ENCODE measurements at places on chromosomes 3 and 15.

DNA sequence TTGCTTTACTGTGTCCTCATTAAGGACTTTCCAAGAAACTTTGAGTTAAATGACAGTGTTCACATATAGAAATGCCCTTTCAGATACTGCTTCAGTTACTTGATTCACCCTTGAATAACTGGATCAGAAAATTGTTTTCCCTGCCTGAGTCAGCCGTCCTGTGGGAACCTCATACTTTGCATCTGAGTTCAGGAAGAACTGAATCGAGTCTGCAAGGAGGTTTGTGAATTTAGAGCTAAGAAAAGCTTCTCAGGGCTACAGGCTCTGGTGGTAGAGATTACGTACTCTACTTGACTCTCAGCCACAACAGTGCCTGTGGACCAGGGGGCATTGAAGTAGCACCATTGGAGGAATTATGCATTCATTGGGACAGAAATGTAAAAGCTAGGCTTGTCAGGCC lies 252.4 kb upstream of the C2CD4B start:
- DNase-seq: no peak

- no peak for DNase-seq
These were observed 1337.1 kb downstream of the ROBO1 start for GRCh38 chr3:78430741-78431140.

- peak; percentile 54 for DNase-seq
These were observed at the start of gene TTLL3 for GRCh38 chr3:9809615-9810432. TTLL3 (plus strand) TSS chr3:9810262; CDS start chr3:9810662, 400 bp downstream.

DNA sequence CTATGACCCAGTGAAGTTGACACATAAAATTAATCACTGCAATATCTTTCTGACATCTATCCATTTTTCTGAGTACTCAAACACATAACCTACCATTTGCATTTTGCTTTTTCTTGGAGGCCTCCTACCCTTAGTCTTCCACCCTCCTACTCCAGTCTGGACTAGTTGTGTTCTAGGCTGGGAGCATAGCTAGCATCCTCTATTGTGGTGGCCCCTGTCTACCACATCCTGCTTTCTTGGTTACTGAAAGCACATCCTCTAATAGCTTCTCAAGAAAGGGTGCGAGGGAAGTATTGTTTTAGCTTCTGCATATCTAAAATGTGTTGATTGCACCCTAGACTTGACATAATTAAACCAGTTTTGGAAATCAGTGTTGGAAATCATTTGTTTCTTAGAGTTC lies 176.5 kb downstream of the THSD4 start:
- DNase-seq: no peak

- DNase-seq: no peak
These were observed 46.2 kb downstream of the NRG4 start for GRCh38 chr15:75966073-75966472.

- DNase-seq: no peak
These were observed 145.0 kb downstream of the ATP10A start for GRCh38 chr15:25718169-25718536.

DNA sequence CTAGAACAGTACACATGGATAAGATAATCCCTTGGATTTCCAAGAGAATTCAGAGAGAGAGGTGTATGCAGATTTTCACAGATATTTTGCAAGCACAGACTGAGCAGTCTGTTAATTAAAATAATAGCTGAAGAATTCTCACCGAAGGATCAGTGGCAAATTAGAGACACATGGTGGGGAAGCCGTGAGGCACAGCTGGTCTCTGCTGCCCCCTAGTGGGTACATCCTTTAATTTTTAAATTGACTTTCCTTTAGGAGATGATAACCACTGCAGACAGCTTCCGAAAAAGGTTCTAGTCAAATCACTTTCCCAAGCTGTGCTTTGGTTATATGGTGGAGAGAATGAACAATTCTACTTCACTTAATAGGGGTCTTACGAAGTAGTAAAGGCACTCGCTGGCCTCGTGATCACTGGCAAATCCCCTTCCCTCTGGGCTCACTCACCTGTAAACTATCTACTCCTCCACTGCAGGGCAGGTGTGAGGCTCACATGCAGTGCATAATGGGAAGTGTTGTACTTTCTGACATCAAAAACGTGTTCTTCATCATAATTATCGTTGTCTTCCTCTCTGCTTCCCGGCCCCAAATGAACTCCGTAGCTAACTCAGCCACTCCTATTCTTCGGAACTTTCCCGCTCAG lies 19.5 kb downstream of the MESD start:
- peak; percentile 48 for DNase-seq

DNA sequence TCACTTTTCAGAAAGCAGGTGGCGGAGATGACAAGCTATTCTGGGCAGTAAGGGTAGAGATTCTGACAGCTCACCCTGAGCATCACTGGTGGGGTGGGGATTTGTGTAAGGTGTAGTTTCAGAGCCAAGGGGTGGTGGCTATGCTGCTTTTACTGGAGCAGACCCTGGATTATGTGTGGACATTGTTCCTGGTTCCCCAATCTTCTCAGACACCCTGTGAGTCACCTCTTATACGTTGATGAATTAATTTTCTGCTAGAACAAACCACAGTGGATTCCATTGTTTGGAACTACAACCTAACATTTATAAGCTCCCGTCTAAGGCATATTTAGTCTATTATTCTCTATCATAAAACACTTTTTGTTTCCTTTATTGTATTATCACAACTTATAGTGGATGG lies 169.5 kb upstream of the COL8A1 start:
- no peak for DNase-seq

GRCh38 chr3:51057121-51057520 lies 328.0 kb upstream of the MANF start:
- DNase-seq: no peak

- no peak for DNase-seq
These were observed at the start of gene TRAK1 for GRCh38 chr3:42090973-42091731. TRAK1 (plus strand) TSS chr3:42091357; CDS start chr3:42091470, 113 bp downstream.

- DNase-seq: no peak
These were observed 9.9 kb upstream of the PAQR9 start for GRCh38 chr3:142973217-142974009.

GRCh38 chr3:114400371-114400770 lies 106.5 kb downstream of the TIGIT start:
- no peak for DNase-seq

DNA sequence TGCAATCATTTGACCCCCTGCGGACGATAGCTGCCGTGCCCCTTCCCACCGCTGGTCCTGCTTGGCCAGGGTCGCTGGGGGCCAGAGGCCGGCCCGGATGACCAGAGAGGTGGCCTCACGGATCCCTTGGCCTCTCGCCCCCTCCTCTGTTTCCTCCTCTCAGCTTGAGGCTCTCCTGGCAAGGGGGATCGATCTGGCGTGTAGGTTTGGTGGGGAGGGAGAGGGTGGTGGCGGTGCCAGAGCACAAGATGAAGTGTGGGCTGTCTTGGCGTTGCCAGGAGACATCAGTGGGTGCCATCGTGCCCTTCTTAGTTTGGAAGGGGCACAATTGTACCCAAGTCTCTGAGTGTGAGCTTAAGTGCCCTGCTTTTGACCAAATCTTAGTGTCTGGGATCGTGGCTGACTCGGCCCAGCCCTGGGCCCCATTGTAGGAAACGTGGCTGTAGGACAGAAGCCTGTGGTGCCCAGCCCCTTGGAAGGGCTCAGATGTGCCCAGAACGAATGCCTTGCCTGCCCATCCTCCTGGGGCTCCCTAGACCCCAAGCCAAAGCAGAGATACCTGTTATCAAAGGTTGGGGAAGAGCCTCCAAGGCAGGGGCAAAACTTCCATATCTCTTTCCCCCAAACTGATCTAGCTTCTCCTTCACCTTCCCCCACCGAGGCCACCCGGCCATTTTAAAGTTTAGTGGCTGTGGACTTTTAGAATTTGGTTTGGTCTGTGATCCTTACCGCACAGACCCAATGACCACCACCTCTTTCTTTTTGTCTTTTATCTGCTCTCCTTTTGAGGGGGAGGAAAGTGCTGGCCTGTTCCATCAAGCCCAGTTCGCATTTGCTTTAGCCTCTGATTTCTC lies 14.4 kb downstream of the NR2F2 start:
- no peak for DNase-seq

GRCh38 chr3:158158969-158159368 lies 49.1 kb downstream of the RSRC1 start:
- no peak for DNase-seq

GRCh38 chr15:62079594-62079993 lies 12.8 kb downstream of the C2CD4A start:
- DNase-seq: no peak

DNA sequence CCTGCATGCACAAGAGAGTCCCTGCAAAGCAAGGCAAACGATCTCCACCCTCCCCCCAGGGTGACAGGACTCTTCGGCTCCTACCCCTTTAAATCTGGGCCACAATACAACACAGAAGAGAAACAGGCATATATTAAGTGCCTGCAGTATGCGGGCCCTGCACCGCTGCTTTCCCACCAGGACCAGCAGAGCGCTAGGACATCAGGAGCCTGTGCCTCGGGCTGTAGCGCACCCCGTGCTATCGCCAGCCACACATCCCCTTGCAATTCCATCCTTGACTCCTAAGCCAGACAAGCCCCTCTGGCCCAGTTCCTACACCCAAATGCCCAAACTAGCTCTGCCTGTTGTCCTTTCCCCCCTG lies 4.1 kb downstream of the GALNT15 start:
- no peak for DNase-seq

DNA sequence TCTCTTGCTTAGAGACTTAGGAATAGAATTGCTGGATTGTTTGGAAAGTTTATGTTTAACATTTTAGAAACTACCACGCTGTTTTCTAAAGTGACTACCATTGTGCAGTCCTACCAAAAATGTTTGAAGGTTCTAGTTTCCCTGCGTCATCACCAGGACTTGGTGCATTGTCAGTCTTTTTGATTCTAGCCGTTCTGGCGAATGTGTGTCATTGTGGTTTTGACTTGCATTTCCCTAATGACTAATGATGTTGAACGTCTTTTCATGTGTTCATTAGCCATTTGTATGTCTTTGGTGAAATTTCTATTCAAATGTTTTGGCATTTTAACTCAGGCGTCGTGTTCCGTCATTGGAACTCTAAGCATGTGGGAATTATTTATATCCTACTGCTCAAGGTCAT lies 58.0 kb downstream of the CHD2 start:
- DNase-seq: peak; percentile 36

DNA sequence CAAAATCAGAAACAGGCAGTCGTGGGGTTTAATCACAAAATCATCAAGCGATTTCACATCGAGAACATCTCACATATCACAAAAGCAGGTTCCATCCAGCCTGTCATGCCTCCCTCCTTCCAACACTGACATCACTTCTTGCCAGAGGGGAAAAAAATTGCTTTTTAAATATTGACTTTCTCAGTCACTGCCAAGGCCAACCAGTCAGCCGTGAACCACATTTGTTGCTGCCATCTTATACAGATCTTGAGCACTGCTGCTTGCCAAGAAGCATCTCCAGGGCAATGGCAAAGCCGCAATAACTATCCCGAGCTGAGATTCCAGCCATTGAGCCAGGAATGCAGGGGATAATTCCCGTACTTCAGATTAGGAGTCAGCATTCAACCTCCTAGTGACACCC lies 174.6 kb downstream of the ANXA2 start:
- no peak for DNase-seq

- DNase-seq: no peak
These were observed 53.0 kb upstream of the ST3GAL6 start for GRCh38 chr3:98710067-98710659.

- no peak for DNase-seq
These were observed 48.8 kb downstream of the SENP7 start for GRCh38 chr3:101464235-101464634.

GRCh38 chr3:172171396-172172075 lies 132.2 kb downstream of the FNDC3B start:
- DNase-seq: no peak

DNA sequence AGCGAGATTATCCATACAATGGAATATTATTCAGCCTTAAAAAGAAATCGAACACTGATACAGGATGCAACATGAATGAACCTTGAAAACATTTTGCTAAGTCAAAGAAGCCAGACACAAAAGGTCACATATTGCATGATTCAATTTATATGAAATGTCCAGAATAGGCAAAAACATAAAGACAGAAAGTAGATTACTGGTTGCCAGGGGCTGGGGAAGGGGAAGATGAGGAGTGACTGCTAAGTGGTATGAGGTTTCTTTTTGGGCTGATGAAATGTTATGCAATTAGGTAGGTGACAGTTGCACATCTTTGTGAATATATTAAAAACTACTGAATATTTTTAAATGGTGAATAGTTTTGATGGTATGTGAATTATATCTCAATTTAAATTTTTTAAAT lies 38.3 kb downstream of the LRRFIP2 start:
- DNase-seq: no peak

DNA sequence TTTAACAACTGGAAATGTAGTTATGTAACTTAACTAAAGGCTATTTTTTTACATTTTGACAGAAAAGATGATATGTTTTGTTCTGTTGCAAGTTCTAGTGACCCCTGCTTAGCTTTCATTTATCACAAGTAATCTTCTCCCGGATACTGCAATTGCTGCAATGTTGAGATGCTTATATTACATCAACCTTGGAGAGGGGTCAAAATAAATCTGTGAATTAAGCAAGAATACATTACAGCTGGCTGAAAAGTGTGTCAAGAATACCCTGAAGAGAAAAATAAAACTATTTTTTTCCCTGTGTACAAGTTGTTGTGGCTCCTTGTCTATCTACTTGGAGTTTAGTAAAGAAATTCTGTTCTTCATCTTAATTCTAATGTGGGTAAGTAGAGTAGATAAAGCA lies 232.1 kb upstream of the GOLIM4 start:
- DNase-seq: no peak

DNA sequence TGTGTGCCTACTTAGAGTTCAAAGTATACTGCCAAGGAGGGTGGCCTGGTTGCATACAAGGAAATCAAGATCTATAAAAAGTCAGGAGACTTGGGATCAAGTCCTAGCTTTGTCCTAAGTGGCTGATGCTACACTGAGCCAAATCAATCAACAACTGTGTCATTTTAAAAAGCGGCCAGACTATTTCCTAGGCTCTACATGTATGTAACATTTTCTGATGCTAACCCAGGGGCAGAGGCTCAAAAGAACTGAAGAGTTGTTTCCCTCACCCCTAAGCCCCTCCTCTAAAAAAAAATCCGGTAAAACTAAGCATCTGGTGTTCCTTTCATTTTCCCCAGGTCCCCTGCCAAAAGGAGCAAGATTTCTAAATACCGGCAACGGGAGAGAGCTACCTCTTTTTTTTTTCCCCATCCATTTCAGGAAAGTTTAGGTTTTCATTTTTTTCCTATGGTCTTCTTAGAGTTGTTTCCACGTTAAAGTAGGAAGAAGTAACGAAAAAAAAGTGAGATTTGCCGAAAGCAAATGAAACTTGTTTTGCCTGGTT lies 18.8 kb upstream of the CHD2 start:
- DNase-seq: no peak

GRCh38 chr15:74630284-74631086 lies 14.8 kb downstream of the CLK3 start:
- DNase-seq: no peak

GRCh38 chr3:30349507-30349906 lies 256.9 kb upstream of the TGFBR2 start:
- no peak for DNase-seq
